ENCODE measurements at places on chromosomes 4 and X.

DNA sequence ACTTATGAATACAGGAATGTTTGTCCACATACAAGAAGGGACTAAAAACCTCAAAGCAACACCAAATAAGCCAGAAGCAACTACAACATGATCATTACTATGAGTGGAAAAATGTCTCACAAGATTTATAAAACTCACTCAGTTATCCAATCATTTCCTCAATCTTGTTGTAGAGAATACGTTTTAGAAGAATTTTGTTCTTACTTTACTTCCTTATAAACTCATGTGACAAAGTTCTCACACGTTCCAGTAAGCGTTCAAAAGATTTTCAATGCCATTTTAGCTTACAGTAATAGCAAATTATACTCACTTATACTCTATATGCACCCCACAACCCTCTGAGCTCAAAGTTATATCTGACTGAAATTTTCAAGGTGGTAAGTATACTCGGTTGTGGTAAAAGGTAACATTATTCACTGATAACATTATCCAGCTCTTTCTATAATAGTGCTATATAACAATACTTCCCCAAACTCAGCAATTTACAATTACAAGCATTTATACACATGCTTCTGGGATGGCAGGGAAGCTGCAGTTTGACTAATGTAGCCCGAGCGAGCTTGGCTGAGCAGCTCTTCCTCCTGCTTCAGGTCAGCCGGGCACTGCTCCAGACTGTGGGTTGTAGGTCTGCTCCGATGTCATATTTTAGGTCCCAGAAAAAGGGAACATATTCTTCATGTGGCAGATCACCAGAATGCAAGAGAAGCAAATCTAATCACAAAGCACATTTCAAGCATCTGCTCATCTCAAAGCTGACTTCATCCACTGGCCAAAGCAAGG lies 226.3 kb downstream of the RCHY1 start:
- H3K4me3 ChIP-seq: no peak overlapping the region
- H3K4me1 ChIP-seq: no peaks in the 10 kb centered on the region

DNA sequence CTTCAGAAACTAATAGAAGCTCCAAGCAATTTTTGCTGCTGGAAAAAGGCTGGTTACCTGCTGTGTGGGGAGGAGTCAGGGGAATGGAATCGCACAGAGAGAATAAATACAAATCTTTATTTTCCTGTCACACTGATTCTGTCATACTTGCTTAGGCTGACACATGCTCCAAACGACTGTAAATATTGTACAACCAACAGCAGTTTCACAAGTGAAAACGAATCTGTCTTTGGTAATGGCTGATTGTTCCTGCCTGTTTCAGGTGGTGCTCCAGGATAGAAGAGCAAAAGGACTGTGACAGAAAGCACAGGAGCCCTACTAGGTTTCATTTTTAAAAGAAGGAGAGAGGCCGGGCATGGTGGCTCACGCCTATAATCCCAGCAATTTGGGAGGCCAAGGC lies 125.5 kb upstream of the DCLK2 start:
- no peak overlapping the region for H3K27ac ChIP-seq
- no peaks in the 10 kb centered on the region for H3K4me1 ChIP-seq
- no peaks in the 10 kb centered on the region for H3K36me3 ChIP-seq

GRCh38 chr4:41542526-41543275 lies 4.7 kb downstream of the LIMCH1 start:
- no peaks in the 10 kb centered on the region for H3K36me3 ChIP-seq
- no peak overlapping the region for H3K4me3 ChIP-seq
- peak overlapping the region; percentile 84 for H3K27ac ChIP-seq

- H3K36me3 ChIP-seq: no peaks in the 10 kb centered on the region
- H3K4me1 ChIP-seq: no peaks in the 10 kb centered on the region
- no peaks in the 10 kb centered on the region for H3K27me3 ChIP-seq
- DNase-seq: no peak
Observed at GRCh38 chrX:83185010-83185409, 323.1 kb upstream of the POU3F4 start.
